NCI-H1048 (cell line): ENCODE measurements at places on chromosomes 5 and 9.

DNA sequence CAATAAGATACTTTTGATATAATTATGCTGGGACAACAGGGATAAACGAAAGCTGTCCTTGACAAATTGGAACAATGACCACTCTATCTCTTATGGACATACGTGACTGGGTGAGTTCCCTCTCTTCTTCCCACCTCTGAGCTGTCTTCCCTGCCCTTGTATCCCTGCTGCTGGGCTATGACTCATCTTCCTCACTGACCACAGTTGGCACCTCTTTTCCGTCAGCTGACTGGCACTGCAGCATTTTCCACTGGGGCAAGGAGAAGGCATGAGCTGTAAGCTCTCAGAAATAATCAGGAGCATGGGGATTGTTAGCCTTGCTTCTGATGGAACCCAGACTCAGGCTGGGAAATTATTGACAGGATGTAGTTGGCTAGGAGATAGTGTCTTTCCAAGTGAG lies 48.7 kb downstream of the PCSK1 start:
- no peak for DNase-seq

DNA sequence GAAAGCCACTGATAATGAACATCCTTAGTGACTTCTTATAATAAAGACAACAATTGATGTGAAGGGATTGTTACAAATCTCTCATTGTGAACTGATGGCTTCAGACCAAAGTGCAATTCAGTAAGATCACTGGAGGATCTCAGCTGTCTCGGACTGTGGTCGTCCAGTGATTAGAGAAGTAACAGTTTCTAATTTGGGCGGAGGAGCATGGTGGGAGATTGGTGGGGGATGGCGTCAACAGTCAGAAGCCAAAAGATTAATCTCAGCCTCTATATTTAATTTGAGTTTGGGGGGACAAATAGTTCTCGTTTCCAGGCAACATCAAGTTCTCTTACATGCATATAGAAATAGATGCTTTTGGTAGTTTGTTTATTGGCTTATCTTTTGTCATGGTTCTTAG lies 11.4 kb downstream of the GZMK start:
- DNase-seq: no peak

DNA sequence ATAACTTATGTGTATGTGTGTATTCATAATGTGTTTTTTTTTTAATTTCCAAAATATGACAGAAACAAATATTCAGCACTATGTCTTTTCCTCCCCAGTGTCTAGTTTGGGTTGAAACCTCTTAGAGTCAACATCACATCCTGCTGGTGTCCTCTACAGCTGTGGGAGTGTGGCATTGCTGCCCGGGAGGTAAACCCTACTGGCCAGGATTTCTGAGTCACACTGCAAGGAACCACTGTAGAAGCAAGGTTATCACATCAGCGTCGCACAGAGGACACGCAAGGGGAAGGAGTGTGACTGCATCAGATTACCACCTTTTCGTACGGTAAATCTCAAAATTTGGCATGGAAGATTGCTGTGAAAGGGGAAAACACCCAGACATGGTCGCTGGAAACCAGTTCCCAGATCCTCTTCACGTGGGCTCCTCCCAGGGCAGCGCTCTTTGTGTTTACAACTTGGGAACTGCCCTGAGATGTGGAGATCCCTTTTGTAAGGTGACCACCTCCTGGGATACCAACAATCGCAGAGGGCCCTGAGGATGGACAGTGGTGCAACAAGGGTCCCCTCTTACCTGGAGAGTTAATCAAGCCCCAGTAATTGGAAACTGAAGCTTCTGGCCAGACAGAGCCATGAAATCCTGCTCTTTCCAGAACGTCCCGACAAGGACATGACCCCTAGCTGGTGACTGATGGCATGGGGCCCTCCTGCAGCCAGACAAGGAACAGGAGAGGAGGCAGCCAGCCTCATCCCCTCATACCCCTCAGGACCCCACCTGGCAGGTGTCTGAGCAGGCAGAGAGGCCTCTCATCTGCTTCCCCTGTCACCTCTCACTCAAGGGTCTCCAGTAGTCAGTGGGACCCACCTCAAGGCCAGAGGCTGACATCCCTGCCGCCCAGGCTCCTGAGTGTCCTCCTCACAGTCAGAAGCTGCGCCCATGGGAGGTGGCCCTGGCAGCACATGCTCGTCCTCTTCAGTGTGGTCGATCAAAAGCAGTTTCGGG lies 194.7 kb downstream of the MED10 start:
- DNase-seq: no peak

DNA sequence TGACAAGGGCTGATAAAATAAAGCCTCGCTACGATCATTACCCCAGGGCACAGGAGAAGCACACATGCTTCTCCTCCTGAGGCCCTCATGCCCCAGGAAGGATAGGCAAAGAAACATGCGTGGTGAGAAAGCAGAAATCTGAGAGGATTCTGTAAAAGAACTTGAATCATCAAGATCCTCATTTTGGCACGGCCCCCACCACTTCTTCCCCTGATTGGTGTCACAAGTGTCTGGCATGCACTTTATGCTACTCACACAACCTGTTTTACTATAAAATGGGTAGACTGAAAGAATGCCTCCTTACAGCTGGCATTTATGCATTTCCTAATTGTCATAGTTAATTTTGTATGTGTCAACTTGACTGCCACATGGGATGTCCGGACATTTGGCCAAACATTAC lies 32.1 kb downstream of the PCA3 start:
- DNase-seq: no peak

- DNase-seq: no peak
Observed at GRCh38 chr5:52007230-52007858, 624.1 kb downstream of the ISL1 start.

- no peak for DNase-seq
Observed at GRCh38 chr5:179731791-179732411, 721 bp upstream of the MAML1 start.

DNA sequence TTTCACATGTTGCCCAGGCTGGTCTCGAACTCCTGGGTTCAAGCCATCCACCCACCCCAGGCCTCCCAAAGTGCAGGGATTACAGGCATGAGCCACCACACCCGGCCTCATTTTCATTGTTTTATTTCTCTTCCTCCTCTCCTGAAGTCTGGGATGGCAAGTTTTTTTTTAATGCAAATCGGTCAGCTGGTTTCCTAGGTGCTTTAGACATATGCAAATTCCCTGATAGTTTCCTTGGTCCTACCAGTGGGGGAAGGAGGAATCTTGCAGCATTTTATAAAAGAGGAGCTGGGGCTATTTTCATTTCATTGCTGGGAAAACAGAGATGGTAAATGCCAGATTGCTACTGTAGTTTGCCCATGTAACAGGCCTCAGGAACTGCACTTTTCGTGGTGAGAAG lies 179.4 kb downstream of the ACTL7B start:
- DNase-seq: peak; percentile 22

- no peak for DNase-seq
Observed at GRCh38 chr9:20838218-20838617, 154.2 kb downstream of the FOCAD start.

GRCh38 chr9:14232111-14232510 lies 81.8 kb downstream of the NFIB start:
- no peak for DNase-seq

DNA sequence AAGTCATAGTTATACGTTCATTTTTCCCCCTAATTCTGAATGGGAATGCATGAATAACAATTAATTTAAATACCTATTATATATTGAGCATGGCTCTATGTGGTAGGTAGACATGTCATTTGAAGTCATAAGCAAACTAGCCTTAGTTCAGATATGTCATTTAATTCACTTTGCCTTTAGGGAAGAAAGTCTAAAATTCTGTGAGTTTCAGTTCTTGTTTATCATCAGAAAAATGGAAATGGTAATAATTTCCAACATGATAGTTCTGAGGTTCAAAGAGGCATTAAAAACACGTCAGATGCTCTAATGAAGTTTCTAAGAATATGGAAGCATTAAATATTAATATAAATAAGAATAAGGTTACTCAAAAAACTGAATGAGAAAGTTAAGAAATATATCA lies 13.1 kb upstream of the ANXA1 start:
- DNase-seq: no peak

DNA sequence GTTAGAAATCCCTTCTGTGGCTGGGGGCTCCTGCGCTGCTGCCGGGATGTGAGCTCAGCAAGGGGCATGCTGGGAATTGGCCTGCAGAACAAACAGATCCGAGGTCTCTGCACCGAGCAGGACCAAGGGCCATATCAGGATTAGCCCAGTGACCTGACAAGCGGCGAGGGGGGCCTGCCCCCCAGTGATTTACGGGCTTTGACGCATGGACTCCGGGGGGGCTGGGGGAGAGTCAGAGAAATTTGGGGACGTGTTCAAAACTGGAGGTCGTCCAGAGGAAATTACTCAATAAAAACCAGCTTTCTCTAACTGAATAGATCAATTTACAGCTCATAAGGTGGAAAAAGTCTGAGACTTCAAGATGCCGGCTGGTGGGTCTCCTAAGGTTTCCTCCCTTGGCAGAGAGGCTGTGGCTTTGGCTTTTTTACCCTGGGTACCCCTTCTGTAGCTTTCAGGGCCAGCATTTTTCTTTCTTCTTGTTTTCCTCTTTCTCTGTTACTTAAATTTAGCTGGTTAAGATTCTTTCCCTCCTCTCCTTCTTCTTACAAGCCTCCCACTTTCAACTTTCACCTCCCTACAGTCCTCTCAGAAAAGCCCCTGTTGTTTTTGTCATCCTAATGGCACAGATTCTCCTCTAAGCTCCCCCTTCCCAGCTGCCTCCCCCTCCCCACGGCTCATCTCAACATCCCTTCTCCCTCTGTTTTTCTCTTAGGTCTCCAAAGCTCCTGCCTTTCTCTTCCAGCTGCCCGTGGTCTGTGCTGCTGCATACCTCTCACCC lies 551.0 kb downstream of the CCDC171 start:
- DNase-seq: no peak

DNA sequence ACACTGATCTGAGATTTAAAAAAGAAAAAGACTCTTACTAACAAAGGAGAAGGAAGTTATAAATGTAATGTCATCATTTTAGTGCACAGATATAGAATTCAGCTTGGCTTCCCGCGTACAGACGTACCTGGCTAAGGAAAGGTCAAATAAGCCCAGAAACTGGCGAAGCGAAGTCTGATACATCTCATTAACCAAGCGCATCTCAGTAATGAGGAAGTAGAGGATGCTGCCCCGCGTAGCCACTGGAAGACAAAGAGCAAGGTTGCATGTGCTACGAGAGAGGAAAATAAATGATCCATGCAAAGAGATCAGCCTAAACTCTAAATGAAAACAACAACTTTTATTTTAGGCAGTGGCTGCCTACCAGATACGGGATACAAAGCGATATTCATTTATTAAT lies 208.8 kb downstream of the DNAH5 start:
- no peak for DNase-seq

GRCh38 chr5:71752441-71753190 lies 33.5 kb downstream of the CARTPT start:
- no peak for DNase-seq

- DNase-seq: no peak
Observed at GRCh38 chr9:109966643-109967368, 186.8 kb downstream of the PALM2AKAP2 start.

- DNase-seq: no peak
Observed at GRCh38 chr9:96858018-96858573, 3.8 kb upstream of the ZNF782 start.

DNA sequence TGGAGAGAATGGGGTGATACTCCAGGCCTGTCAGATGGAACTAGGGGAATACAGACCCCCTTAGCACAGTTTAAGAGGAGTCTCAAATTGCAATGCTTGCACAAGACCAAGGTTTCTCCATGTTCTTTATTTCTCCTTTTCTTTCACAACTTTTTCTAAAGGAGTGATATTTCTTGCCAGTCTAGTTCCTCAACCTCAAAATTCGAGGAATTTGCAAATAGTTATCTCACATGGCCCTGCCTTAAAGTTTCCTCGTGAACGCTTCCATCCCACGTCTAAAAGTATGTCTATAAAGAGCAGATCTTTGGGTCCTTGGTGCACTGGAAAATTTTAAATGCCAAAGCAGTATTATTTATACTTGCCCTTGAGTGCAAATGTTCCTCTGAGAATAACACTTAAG lies 373.8 kb upstream of the KLF4 start:
- no peak for DNase-seq

DNA sequence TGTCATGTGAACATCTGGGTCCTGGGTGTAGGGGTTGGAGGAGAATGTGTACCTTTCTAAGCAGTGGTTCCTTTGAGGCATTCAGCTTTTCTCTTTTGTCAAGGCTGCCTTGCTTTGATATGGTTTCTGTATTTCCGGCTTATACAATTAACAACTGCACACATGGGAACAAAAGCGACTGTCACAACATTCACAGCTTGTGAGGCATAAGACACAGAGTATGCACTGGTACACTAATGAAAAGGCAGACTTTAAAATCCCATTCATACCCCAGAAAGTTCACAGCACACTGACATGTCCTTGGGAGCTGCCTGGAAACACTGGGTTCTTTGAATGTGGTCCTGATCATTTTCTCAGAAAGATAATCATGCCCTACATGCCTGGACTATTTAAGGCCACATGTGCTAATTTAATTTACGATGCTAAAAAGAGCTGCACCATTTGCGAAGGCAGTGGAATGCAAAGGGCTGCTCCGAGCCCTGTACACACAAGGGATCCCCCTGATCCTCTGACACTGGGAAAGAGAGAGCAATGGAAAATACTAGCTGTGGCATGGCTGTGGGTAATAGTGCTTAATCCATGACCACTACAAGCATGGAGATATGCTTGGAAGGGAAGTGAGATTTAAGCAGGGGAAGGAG lies 131.8 kb downstream of the EFNA5 start:
- DNase-seq: no peak

GRCh38 chr9:125425170-125425897 lies 163.7 kb downstream of the GAPVD1 start:
- no peak for DNase-seq

GRCh38 chr5:143413958-143414669 lies 10.6 kb upstream of the NR3C1 start:
- no peak for DNase-seq

DNA sequence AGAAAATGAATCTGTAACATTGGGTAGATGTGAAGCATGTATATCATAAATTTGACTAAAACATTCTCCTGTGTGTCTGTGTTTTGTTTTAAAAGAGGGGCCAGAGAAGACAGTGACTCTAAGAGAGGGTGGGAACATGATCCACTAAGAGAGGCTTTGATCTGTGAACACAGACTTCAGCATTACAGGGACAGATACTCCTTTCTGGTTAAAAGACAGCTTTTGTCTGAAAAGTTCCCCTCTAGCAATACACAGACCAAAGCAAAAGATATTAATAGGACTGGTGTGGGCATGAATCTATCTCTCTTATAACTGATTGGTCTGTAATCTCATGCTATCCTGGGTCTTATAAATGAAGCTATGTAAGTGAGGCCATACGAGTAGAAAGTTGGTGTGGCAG lies 150.9 kb downstream of the NUDT12 start:
- no peak for DNase-seq

GRCh38 chr9:111949919-111950318 lies 53.3 kb downstream of the UGCG start:
- DNase-seq: no peak
